Head of caudate nucleus (tissue), 42 donors: ENCODE measurements at places on chromosomes 2 and 18.

- no peak for DNase-seq
Measured at GRCh38 chr2:109457794-109458193, 156.0 kb downstream of the SEPTIN10 start.

GRCh38 chr2:217792626-217793527 is 209.9 kb downstream of the TNS1 start:
- no peak for DNase-seq

DNA sequence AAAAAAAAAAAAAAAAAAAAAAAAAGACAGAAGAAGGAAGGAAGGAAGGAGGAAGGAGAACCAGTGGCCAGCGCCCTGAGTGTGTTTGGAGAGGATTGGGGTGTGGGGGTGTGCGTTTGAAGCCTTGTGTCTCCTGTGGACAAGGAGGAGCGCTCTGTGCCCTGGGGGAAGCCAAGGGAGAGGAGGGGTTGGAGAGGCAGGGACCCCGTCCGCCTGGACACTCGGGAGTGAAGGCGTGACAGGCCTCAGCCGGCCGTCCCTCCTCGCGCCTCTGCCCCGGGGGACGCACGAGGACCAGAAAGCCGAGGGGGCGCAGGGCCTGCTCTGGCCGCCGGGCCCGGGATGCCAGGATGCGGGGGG is 44.9 kb downstream of the SERTAD2 start:
- no peak for DNase-seq

GRCh38 chr18:5868218-5868854 is 27.0 kb downstream of the TMEM200C start:
- peak; percentile 46 for DNase-seq

DNA sequence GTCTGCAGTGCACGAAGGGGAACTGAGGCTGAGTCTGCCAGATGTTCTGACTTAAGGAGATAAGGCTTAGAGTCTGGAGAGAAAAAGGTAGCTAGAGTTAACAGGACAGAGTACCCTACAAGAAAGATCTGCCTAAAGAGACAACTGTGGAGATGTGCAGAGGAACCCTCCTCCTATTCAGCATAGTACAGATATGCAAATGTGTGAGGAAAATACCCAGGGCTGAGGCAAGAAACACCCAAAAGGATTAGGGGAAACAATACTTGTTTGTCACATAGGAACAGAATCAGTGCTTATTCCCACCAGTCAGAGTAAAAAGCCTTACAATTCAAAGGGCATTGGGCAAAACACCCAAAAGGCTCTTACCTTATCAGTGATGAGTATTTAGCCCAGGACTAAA is 67.8 kb downstream of the SS18 start:
- DNase-seq, result no peak

GRCh38 chr2:10646153-10646552 is 43.6 kb downstream of the NOL10 start:
- no peak for DNase-seq

DNA sequence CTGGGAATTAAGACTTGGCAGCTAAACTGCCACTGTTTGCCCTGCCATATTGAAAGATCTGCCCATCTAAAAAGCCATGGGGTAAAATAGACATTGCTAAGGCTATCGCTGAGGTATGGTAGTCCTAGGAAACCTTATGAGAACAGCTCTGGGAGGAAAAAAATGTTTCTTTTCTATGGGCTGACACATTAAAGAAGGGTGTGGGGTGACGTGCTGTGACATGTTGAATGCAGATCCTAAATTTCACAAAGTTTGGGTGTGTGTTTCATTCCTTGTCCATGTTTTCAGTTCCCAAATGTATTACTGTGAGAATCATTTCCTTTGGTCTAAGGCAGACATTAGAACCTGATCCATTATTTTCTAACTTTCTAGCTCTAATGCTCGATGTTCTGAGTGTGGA is 766.4 kb downstream of the BCL11A start:
- DNase-seq, result no peak

- no peak for DNase-seq
Measured at GRCh38 chr2:134087371-134087921, 166.4 kb upstream of the MGAT5 start.
